ENCODE measurements at places on chromosomes 16 and 17.

GRCh38 chr17:41065829-41066624 is at the start of gene KRTAP2-4:
KRTAP2-4 (minus strand) TSS chr17:41065879; CDS start chr17:41065845, 34 bp downstream.
- no peak for DNase-seq

- DNase-seq = peak; percentile 11
These were observed 4.5 kb upstream of the MEIOB start for GRCh38 chr16:1876468-1876867.

DNA sequence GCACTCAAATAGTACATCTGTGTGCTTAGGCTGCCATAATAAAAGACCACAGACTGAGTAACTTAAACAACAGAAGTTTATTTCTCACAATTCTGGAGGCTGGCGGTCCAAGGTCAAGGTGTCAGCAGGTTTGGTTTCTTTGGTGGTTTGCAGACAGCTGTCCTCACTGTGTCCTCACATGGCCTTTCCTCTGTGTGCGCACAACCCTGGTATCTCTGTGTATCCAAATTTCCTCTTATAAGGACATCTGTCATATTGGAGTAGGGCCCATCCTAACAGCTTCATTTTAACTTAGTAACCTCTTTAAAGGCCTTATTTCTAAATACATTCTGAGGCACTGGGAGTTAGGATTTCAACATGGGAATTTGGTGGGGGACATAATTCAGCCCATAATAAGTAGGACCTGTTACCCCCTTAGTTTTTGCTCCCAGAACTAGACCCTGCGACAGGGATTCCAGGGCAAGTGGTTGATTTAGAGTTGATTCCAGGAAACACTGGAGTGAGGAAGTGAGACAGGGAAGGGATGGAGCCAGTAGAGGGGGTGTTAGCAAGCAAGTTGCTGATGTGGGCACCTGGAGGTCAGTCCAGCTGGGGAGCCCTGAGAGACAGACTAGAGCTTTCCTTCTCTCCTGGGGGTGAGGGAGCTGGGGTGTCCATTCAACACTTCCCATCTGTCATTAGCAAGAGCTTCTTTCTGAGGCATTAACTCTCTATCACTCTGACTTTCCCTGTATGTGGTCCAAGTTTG is 10.9 kb upstream of the ALKBH5 start:
- no peak for DNase-seq

DNA sequence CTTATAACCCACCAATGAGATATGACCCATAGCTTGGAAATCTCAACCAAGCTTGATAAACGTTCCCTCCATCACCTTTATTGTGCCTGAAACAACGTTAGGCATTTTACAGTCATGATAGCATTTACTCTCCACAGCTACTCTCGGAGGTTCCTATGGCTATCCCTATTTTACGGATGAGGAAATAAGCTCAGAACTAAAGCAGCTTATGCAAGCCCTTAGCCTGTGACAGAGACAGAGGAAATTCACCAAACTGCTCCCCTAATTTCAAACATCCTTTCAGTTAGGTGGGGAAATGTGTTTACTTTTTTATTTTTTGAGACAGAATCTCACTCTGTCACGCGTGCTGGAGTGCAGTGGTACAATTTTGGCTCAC is 18.7 kb downstream of the DCUN1D3 start:
- no peak for DNase-seq

DNA sequence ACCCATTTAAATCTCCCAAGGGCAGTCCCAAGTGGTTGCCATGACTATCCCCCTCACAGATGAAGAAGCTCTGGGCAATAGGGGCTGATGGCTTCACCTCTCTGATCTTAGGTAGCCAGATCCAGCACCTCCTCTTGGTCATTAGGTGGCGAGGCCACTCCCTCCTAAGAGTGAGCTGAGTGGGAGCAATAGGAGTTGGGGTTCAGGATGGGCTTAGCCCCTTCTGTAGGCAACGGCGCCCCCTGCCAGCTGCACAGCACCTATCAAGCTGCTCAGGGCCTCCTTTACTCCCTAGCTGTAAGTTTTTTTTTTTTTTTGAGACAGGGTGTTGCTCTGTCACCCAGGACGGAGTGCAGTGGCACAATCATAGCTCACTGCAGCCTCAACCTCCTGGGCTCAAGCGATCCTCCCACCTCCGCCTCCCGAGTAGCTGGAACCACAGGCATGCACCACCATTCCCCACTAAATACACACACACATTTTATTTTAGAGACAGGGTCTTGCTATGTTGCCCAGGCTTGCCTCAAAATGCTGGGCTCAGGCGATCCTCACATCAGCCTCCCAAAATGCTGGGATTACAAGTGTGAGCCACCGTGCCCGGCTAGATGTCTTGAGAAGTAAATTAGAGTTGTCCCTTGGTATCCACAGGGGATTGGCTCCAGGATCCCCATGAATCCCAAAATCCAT is 3.5 kb upstream of the RRAD start:
- DNase-seq = peak; percentile 53

DNA sequence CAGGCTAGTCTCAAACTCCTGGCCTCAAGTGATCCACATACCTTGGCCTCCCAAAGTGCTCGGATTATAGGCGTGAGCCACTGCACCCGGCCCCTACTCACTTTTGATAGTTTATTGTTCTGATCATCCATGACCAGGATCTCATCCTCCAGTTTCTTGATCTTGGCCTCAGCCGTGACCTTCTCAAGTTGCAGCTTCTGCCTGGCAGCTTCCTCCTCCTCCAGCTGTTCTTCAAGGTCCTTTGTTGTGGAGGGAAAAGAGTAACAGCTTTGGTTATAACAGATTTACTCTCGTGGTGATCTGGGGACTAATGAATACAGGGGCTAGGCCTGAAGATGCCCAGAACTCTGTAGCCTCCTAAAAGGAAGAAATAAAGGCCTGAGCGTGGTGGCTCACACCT is 89.9 kb downstream of the NDE1 start:
- DNase-seq = no peak

GRCh38 chr16:87252269-87252970 is 64.8 kb downstream of the C16orf95 start:
- no peak for DNase-seq

GRCh38 chr17:55484575-55484974 is 26.7 kb downstream of the SMIM36 start:
- DNase-seq = no peak

GRCh38 chr17:62892061-62892675 is 73.9 kb upstream of the TANC2 start:
- no peak for DNase-seq

DNA sequence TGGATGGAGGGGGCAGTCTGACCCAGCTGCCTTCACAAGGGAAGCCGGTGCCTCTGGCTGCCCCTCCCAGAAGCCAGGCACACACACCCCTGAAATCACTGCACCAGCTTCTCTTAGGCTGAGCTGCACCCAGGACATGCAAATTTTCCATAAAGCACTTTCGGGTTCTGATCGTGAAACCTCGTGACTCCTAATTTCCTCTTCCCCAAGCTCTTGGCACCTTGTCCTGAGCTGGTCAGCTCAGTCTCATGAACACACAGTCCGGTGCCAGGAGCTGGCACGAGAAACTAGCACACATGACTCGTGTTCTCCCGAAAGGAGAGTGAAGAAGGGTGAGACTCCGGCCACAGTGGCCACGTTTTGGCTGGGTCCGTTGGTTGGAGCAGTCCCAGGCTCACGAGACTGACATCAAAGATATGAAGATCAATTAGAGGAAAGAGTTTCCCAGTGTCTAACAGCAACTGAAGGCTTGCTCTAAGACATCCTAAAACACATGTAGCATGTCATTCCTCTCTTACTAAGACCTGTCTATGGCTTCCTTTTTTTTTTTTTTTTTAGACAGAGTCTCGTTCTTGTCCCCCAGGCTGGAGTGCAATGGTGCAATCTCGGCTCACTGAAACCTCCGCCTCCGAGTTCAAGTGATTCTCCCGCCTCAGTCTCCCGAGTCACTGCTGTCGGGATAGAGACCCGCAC is 9.2 kb upstream of the ABR start:
- no peak for DNase-seq

DNA sequence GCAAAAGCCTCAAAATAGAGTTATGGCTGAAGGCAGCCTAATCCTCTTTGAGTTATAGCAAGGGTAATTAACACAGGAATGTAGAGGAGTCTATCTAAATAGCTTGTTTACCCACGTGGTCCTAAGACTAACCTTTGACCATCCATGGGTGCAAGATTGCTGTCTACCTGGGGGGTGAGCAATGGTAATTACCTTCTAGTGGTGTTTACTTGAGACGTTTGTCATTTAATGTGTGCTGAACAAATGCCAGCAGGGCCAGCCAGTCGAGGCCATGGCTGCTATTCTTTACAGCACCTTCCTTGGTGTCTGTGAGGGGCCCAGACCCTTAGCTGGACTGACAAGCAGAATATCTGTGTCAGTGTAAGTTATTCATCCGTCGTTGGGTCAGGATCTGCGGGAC is 13.9 kb upstream of the PRPSAP1 start:
- DNase-seq = no peak

DNA sequence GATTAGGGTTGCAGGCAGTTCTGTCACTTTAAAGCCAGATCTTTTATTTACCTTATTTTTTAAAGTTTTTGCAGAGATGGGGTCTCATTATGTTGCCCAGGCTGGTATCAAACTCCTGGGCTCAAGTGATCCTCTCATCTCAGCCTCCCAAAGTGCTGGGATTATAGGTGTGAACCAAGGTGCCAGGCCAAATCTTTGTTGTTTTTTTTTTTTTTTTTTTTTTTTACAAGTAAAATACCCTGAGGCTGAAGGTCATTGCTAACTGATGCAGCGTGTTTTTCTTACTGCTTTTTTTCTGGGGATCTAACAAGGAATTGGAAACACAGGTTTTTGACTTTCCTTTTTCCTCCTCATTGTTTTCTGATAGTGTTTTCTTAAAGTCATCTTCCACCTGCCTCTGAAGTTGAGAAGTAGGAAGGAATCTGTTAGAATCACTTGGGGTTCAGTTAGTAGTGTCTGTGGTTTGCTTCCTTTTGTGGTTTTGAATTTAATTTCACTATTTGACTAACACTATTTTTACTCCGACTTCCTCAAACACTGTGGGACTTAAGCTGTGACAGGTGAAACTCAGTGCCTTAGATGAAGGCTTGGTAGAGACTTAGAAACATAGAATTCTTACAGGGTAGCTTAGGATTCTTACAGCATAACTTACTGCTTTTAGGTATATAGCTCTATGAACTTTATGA is 22.2 kb downstream of the CLTC start:
- DNase-seq = no peak

GRCh38 chr17:32567086-32567485 is 80.3 kb downstream of the CDK5R1 start:
- no peak for DNase-seq

- DNase-seq = peak; percentile 80
These were observed 45.8 kb downstream of the AKAP1 start for GRCh38 chr17:57130708-57131461.

- peak; percentile 28 for DNase-seq
These were observed 500 bp downstream of the MAF start for GRCh38 chr16:79599837-79600637.

GRCh38 chr16:89065458-89065822 is 28.2 kb upstream of the ACSF3 start:
- no peak for DNase-seq

DNA sequence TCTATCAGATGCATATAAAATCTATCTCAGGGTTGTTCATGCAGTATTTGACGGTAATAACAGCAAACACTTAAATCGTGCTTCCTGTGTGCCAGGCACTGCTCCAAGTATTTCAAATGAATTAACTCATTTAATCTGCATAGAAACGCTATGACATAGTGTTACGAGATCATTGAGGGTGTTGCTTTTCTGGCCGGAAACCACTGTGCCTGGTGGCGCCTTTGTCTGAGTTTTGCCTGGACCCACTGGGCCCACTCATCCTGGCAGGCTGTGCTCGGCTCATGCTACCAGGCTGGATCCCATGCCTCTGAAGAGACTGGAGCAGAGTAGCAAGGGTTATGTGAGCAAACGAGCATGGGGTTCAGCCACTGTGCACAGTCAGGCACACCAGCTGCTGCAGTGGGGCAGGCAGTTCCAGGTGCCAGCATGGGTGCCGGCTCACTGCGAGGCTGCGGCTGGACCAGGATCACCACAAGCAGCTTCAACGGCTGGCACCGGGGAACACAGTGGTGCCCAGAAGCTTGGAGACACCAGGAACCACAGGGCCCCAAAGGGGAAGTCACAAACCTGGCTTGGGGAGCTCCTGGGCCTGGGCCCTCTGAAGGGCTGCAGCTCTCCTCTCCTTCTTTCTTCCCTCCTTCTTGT is 45.9 kb upstream of the CLEC19A start:
- DNase-seq = no peak

DNA sequence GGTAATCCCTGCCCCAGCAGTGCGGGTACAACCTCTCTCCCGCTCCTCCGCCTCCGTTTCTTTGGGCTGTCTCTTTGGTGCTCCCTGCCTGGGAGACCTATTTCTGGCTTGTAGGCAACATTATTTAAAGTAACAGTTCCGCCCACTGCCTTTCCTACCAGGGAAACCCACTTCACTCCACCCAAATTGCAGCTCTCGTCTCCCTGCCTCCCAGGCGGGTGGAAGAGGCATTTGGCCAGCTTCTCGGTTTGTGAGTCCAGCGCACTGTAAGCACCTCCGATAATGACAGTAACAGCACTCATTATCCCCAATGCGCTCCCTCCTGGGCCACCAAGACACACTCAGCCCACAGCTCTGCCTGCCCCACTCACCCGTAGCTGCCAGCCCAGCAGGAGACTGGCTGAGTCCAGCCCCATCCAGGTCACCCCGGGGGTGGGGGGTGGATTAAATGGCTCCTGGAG is 165.1 kb upstream of the CDC42EP4 start:
- DNase-seq = no peak

DNA sequence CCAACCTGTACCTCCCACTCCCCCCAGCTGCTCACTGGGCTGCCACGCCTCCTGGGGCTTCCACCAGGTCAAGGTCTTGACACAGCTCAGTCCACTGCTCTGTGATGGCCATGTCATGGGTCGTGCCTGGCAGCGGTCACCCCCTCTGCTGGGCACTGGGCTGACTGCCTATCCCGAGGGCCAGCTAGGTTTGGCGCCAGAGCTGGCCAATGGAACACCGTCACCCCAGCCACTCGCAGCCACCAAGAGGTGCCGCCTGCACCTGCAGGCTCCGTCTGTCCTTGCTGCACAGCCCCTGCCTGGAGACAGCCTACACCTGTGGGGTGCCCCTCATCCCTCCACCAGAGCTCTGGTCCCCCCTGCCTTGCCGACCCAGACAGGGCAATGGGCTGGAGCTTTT is 4.5 kb upstream of the RAB40C start:
- DNase-seq = no peak

- DNase-seq = no peak
These were observed 6.7 kb downstream of the SYNGR2 start for GRCh38 chr17:78174870-78175642.

- DNase-seq = no peak
These were observed 767.1 kb downstream of the KCNJ18 start for GRCh38 chr17:22459331-22459952.

GRCh38 chr16:10637337-10638037 is 57.1 kb upstream of the EMP2 start:
- no peak for DNase-seq

GRCh38 chr16:89478576-89479221 is 11.7 kb downstream of the ANKRD11 start:
- no peak for DNase-seq

- DNase-seq = no peak
These were observed 30.5 kb downstream of the MGRN1 start for GRCh38 chr16:4654964-4655590.
